HT-29 (cell line): ENCODE measurements at places on chromosomes 7 and 10.

DNA sequence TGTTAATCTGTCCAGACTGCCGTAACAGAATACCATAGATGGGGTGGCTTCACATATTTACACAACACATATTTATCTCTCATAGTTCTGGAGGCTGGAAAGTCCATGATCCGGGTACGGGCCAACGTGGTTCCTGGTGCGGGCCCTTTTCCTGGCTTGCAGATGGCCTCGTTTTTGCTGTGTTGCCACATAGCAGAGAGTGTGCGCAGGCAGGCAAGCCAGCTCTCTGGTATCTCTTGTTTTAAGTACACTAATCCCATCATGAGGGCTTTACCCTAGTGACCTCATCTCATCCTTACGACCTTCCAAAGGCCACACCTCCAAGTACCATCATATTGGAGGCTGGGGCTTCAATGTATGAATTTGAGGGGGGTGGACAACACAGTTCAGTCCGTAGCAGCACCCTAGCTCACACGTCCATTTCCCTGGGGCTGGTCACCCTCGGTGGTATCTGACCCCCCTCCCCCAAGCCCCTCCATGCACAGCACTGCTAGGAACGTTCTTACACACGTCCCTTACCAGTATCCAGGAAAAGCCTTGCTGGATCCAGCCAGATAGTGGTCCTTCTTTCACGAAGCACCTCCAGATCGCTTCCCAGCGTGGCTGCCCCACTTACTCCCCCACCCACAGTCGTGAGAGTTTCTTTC is 21.5 kb downstream of the CUX1 start:
- no peak for DNase-seq

GRCh38 chr7:32519763-32520162 is 24.5 kb downstream of the AVL9 start:
- no peak for DNase-seq

- no peak for DNase-seq
Measured at GRCh38 chr7:110071192-110071591, 1019.7 kb upstream of the LRRN3 start.

DNA sequence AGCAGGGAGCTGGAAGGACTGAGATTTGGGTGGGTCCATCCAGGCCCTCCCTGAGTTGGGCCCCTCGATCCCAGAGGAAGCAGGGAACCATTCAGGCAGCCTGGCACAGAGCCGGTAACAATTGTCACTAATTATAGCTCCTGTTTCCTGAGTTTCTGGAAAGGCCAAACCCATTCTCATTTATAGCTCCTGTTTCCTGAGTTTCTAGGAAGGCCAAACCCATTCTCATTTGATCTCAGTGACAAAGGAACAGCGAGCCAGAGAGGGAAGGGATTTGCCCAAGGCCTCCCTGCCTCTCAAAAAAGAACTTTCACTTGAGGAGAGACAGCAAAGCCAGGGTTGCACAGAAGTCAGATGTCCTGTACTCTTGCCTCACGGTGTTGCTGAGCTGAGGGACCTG is 521.9 kb downstream of the TYW1 start:
- no peak for DNase-seq

- no peak for DNase-seq
Measured at GRCh38 chr10:75495434-75496190, 64.2 kb downstream of the LRMDA start.

- DNase-seq, result peak; percentile 43
Measured at GRCh38 chr7:90540406-90540805, 55.7 kb upstream of the CDK14 start.

DNA sequence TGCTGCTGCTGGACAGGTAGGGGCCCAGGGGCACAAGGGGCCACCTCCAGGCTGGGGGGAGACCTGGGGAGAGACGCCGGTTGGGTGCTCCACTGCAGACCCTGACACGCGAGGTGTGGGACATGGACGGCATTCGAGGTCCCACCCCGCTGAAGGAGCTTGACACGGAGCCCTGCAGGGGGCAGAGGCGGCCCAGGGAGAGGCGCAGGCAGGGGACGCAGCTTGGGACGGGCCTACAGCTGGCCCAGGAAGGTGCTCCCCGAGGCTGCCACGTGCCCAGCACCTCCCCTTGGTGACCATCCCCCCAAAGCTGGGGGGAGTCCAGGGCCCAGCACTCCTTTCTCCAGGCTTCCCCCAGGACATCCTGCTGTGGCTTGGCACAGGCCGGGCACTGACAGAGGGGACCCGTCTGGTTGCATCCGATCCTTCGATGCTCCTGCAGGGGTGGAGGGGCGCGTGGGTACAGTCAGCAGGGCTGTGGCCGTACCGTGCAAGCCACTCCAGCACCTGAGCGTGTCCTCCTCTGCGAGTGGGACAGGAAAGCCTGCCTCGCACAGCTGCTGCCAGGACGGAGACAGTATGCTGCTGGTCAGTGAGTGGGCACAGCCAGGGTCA is 174.4 kb downstream of the ELFN1 start:
- DNase-seq, result no peak

DNA sequence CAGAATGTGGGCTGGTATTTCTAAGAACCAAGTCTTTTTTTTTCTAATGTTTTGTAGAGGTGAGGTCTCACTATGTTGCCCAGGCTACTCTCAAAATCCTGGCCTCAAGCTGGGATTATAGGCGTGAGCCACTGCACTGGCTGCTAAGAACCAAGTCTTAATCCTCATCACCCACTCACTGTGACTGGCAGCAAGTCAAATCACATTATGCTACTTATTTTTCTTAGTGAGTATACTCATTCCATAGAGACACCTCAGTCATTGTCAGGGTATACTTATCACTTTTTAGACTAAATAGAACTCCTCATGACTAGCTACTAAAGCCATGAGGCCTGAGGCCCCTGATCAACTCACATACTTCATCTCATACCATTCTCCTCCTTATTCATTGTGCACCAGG is 116.1 kb downstream of the STRA8 start:
- no peak for DNase-seq

DNA sequence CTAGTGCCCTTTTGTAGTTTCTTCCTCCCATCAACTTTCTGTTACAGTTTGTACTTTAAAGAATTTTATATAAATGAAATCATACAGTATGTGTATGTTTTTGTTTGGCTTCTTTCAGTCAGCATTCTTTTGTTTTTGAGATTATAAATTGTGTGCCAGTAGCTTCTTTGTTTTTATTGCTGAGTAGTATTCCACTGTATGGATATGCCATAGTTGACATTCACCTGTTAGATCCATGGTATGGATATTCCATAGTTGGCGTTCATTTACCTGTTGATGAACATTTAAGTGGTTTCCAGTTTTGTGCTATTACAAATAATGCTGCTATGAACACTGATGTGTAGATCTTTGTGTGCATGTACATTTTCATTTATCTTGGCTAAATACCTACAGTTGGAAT is 70.8 kb upstream of the SYPL1 start:
- DNase-seq, result no peak

DNA sequence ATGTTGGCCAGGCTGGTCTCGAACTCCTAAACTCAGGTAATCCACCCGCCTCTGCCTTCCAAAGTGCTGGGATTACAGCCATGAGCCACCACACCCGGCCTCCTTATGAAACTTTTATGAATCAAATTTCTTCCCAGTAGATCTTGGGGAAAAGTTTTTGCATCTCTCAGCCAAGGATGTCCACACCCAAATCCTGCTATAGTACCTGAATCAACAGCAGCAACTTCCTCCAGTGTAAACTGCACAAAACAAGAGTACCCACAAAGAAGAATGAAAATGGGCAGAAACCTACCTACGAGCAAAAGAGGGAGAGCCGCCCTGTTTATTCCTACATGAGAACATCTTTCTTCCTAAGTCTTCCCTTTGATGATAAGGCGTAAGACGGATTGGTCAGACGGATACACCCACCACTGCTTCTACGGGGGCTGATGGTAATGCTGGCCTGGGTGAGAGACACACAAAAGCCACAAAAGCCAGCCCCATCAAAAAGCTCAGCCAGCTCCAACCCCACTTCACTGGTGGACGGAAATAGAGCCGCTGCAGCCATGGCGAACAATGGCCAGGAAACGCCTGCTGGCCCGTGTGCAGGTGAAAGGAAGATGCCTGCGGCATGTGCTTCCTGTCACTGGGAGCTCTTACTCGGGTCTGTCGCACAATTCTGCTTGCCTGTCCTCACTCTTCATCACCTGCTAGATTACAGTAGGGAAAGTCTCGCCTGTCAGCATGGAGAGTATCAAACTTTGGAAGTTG is 10.4 kb downstream of the JCAD start:
- DNase-seq, result no peak

DNA sequence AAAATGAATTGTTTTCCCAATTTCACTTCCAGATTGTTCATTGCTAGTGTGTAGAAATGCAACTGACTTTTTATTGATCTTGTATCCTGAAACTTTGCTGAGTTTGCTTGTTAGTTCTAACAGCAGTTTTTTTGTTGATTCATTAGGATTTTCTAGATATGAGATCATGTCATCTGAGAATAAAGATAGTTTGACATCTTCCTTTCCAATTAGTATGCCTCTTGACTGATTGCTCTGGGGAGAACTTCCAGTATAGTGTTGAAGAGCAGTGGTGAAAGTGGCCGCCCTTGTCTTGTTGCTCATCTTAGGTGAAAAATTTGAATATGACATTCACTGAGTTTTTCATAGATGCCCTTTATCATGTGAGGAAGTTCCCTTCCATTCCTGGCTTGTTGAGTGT is 11.9 kb upstream of the SUN1 start:
- no peak for DNase-seq

- no peak for DNase-seq
Measured at GRCh38 chr7:121913947-121914675, 41.1 kb downstream of the PTPRZ1 start.

GRCh38 chr7:79452495-79453265 is 787 bp downstream of the MAGI2 start:
- DNase-seq, result no peak

GRCh38 chr10:79013406-79013987 is 55.3 kb upstream of the ZMIZ1 start:
- DNase-seq, result no peak

DNA sequence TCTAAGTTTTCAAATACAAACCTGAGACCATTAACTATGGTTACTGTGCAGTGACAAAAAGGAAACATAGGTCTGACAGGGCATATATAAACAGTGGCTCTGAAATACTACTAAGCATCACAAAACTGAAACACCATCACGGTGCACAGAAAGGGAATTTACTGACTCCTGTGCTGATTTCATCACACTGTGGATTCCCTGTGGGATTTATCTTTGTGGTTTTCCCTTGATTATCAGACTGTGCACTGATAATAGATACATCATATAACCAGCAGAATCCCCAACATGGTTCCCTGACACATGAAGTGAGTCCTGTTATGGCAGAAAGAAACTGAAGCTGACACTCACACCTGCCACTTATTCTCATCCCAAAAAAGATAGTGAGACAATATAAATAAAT is 676.3 kb upstream of the KCND2 start:
- DNase-seq, result no peak

DNA sequence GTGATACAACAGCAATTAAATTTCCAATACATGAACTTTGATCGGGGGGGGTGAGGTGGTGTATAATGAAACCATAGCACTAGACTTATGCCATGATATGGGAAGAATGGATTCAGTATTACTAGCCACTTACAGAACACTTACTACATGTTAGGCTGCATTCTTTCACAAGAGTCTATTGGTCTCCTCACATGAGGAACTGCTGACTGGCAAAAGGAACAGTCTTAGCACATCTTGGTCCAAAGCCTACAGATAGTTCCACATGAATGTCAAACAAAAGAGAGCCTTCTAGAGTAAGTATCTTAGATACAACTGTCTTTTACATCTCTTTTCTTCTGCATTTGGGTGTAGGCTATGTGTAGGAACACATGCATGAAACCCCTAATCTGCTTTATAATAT is 115.9 kb upstream of the DNAJB12 start:
- no peak for DNase-seq

GRCh38 chr7:18041191-18041590 is 13.5 kb upstream of the PRPS1L1 start:
- DNase-seq, result no peak

DNA sequence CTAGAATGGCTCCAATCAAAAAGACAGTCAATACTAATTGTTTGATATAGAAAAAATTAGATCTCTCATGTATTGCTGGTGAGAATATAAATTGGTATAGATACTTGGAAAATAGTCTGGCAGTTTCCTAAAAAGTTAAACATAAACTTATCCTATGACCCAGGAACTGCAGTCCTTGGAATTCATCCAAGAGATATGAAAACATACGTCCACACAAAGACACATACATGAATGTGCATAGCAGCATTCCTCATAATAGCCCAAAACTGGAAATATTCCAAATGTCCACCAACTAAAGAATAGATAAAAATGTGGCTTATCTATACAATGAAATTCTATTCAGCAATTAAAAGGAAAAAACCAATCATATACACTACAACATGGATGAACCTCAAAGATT is 128.4 kb downstream of the ZFAND4 start:
- no peak for DNase-seq

GRCh38 chr10:92789067-92789466 is 59.3 kb upstream of the EXOC6 start:
- no peak for DNase-seq

DNA sequence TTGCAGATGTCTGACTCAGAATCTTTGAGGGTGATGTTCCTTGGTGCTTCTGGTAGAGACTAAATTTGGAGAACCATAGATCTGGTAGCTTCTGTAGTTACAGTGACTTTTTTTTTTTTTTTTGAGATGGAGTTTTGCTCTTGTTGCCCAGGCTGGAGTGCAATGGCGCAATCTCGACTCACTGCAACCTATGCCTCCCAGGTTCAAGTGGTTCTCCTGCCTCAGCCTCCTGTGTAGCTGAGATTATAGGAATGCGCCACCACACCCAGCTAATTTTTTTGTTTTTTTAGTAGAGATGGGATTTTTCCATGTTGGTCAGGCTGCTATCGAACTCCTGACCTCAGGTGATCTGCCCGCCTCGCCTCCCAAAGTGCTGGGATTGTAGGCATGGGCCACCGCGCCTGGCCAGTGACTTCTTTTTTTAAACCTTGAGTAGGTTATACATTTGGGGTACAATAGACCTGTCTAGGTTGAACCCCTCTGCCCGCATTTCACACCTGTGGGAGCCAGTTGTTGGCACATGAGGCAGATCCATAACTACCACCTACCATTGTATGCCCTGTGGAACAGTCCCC is 47.0 kb downstream of the SUFU start:
- no peak for DNase-seq

- no peak for DNase-seq
Measured at GRCh38 chr10:112778579-112778978, 171.5 kb upstream of the TCF7L2 start.

- no peak for DNase-seq
Measured at GRCh38 chr7:151579644-151580043, 59.9 kb upstream of the RHEB start.

GRCh38 chr10:1745780-1746456 is 8.6 kb upstream of the ADARB2 start:
- DNase-seq, result no peak

- no peak for DNase-seq
Measured at GRCh38 chr10:131955591-131956340, 26.0 kb downstream of the BNIP3 start.

GRCh38 chr10:51886438-51887068 is 187.2 kb upstream of the CSTF2T start:
- DNase-seq, result no peak

GRCh38 chr10:76559892-76560220 is 1077.8 kb downstream of the KCNMA1 start:
- no peak for DNase-seq

GRCh38 chr10:37854626-37855025 is 2.8 kb downstream of the ZNF248 start:
- no peak for DNase-seq
